ENCODE measurements at places on chromosomes 3 and 15.

- no peak for DNase-seq
Measured at GRCh38 chr3:32198714-32199113, 39.8 kb upstream of the CMTM8 start.

DNA sequence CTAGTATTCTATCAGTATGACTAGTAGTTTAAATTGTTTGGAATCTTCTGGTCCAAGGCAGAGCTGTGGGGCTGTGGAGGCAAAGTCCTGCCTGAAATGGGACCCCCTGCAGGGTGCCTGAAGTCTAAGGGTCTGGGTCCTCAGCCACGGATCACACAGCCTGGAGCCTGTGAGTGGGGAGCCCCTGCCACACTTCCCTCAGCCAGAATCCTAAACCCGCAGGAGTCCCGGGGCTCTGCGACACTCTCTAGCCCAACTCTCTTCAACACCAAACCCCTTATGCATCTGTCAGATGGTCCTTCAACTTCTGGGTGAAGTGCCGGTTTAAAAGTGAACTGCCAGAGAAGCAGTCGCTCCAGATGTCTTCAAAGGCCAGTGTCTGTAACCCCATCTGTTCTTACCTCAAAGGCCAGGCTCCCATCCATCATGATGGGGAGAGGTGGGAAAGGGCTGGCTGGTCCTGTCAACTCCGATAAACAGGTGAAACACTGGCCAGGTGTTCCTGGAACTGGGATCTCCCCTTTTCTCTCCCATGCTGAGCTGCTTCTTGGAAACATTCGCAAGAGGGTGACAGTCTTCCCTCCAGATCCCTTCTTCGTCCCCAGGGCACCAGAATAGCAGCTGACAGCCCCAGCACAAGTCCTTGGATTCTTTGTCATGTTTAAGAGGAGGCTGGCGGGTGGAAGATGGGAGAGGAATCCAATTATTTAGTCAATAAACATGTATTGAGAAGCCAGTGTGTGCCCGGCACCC, 45.6 kb downstream of the CPN2 start:
- no peak for DNase-seq

DNA sequence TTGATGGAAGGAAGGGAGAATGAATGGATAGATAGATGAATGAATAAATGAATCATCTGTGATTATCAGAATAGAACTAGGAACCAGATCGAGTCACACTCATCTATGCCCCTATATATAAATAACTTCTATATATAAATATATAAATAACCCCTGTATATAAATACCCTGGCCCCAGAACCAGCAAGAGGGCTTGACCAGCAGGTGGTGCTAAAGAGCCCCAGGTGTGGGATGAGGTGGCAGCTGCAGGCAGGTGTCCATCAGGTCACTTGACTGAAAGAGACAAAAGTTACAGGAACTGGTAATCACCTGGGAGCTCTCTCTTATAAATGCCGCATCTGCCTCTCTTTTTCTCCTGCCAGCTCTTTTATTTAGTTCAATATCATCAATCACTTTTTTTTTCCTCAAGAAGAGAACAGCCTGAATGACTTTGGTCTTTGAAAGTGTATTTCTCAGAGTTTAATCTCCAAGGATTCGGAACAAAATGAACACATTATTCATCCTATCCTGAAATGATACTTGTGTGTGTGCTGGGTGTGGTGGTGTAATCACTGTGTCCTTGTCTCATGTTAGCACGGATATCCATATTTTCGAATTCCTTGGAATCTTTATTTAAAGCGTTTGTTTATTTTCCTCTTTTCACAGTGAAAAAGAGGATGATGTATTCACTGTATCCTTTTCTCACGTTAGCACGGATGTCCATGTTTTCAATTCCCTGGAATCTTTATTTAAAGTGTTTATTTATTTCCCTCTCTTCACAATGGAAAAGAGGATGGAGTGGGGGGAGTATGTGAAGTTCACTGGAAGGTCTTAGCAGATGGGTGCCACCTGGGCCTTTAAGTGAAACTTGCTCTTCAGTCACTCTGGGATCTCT, 35.4 kb upstream of the ATG7 start:
- no peak for DNase-seq

- DNase-seq = no peak
Measured at GRCh38 chr3:27606537-27606936, 115.6 kb downstream of the EOMES start.

DNA sequence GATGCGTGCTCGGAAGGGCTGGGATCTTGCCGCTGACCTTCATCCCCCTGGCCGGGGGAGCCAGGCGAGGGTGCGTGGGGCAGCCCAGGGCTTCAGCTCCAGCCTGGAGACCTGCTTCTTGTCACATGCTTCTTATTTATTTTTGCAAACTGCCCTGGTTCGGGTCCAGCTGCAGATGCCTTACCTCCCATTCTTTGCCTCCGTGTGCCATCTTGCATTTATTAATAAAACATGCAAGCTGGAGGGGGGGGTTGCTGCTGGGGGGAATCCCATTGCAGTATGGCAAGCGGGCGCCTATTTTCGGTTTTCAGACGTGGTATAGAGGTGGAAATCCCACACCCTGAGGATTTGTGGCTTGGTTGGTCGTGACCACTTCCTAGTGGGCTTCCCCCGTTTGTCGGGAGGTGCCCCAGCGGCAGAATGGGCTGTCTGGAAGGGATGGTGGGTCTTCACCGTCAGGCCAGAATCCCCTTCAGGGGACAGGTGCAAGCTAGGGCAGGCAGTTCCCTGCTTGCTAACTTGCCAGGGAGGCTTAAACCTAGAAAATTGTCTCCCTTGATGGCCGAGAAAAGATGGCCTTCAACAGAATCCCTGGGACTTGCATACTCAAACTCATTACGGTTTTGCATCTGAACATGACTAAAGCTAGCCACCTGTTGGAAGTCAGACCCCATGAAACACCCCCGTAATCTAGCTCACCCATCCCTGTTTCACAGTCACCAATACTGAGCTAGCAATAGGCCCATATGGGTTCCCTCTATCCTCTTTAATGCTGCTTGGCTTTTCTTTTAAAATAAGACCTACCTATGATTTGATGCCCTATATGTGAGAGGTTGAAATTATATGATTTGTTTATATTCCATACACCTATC, 569 bp downstream of the TMEM266 start:
- DNase-seq = no peak

DNA sequence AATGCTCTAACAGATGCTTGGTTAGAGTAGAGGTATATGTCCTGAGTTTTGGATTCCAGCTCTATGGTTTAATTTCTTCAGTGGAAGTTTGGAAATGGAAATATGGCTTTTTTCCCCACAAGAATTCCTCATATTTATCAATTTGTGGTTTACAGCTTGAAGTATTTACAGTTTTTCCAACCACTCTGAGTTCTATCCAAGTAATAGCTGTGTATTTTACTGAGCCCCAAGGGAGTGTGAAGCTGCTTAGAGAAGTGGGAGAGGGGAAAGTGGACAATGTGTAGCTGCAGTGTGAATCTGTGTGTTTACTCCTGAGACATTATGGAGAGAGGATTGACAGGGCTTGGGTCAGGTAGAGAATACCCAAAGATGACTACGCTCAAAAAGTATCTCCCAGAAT, 54.5 kb downstream of the NEK11 start:
- no peak for DNase-seq

GRCh38 chr15:30954674-30955073, 36.8 kb downstream of the MTMR10 start:
- no peak for DNase-seq

GRCh38 chr15:28955160-28955992, 69.6 kb downstream of the APBA2 start:
- no peak for DNase-seq

DNA sequence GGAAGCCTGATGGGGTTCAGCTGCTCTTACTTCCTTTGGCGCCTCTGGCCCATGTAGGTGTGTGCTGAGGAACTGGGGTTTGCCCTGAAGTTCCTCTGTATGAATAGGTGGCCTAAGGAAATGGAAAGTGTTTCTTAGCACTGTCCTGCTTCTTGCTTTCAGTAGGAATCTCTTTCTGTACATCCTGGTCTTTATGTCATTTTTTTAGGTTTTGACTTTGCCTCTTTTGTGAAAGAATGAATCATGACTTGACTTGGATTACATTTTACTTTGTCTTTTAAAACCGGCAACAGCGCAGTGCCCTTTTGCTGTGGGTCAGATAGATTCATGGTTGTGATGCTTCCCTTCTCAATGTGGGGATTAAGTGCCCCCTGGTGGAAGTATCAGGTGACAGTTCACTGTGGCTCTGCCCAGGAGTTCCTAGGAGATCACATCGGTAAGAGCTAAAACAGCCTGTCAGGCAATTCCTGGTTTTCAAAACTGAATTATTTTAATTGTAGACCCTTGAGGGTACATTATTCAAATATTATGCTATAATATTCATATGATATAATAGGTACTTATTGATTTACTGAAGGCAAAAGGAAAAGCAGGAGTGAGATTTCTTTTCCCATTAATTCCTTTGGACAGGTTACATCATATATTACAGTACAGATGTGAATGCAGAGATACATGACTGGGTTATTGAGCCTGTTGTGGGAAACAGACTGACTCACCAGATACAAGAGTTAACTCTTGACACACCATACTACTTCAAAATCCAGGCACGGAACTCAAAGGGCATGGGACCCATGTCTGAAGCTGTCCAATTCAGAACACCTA, 95.4 kb downstream of the HCN4 start:
- DNase-seq = peak; percentile 17

GRCh38 chr15:22839046-22839695, 705 bp downstream of the NIPA2 start:
- no peak for DNase-seq

DNA sequence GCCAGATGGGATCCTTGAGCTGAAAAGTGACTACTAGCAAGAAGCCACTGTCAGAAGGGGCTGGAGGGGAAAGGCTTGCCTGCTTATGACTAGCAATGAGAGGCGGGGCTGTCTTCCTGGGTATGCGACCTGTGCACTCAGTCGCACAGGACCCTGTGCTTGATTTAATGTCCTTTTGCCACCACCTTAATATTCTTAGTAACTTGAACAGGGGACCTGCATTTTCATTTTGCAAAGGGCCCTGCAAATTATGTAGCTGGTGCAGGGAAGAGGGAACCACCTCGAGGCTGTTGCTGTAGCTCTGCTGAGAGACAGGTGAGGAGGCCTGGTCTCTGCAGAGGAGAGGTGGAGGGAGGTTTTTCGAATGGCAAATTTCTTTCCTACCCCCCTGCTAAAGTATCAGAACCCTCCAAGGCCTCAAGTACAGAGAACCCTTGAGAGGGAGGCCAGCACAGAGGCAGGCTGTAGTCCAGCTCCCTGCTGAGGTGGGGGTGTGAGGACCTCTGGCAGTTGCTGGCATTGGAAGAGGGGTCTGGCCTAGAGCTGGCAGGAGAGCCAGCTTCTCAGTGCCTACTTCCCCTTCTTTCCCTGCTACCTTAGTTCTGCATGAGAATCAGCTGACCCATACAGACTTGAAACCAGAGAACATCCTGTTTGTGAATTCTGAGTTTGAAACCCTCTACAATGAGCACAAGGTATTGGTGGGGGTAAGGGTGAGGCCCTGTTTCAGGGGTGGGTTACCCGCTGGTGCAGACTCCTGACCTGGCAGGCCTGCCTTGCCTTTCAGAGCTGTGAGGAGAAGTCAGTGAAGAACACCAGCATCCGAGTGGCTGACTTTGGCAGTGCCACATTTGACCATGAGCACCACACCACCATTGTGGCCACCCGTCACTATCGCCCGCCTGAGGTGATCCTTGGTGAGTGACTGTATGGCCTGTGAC, 11.4 kb downstream of the CLK3 start:
- DNase-seq = no peak

DNA sequence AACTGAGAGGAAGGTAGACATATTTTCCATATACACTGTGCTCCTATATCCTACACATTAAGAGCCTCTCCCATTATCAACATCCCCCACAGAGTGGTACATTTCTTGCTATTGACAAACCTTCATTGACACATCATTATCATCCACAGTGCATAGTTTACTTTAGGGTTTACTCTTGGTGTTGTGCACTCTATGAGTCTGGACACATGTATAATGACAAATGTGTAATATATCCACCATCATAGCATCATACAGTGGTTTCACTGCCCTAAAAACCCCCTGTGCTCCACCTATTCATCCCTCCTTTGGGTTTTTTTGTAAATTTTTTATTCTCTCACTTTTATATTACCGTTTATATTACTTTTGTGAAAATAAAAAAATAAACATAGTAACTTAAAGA, 22.2 kb upstream of the CLDN18 start:
- DNase-seq = no peak

DNA sequence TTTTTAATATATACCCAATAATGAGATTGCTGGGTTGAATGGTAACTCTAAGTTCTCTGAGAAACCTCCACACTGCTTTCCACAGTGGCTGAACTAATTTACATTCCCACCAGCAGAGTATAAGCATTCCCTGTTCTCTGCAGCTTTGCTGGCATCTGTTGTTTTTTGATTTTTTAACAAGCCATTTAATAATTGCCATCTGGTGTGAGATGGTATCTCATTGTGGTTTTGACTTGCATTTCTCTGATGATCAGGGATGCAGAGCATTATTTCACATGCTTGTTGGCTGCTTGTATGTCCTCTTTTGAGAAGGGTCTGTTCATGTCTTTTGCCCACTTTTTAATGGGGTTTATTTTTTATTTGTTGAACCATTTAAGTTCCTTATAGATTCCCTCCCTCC, 75.0 kb upstream of the EPHB3 start:
- no peak for DNase-seq

DNA sequence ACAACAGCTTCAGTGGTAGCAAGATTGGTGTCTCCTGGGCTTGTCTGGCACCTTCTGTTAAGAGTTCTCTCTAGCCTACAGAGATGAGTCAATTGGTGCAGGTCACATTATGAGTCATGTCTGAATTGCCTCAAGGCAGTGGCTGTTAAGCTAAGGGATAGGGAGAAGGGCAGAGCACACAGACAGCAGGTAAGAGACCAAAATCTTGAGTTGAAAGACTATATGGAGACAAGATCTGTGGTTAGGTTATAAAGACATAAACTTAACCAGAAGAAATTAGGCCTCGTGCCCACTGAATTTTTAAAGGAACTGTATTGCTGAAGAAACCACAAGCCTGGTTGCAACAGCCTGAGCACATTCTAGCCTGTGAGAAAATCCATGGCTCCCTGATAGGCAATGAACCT, 19.2 kb upstream of the KPNA1 start:
- DNase-seq = peak; percentile 68

GRCh38 chr15:89199746-89200145, 21.6 kb downstream of the RLBP1 start:
- no peak for DNase-seq

- peak; percentile 36 for DNase-seq
Measured at GRCh38 chr3:107846279-107846852, 244.5 kb downstream of the CD47 start.
